Dermis lymphatic vessel endothelial cell (primary cell): ENCODE measurements at places on chromosomes 1 and 21. TPM values are rescaled to one million over a fixed set of nuclear protein-coding genes. Genes with fewer than 3 reads are reported as not detected.

Gene PCNX2
- 0.26 and 0.43 TPM in 2 replicates for total RNA-seq

Gene KRTAP12-2
- not detected in 2 replicates for total RNA-seq

Gene SF3B4
- 8.9 and 10.4 TPM in 2 replicates for total RNA-seq

Gene ATP5PF
- total RNA-seq: 38.9 and 46.7 TPM in 2 replicates

Gene UAP1
- total RNA-seq: 38.0 and 54.1 TPM in 2 replicates

Gene FCRL2
- total RNA-seq: not detected in 2 replicates

Gene OLIG2
- not detected in 2 replicates for total RNA-seq

Gene RBM8A
- total RNA-seq: 92.2 and 123 TPM in 2 replicates

Gene TEDDM1
- total RNA-seq: not detected in 2 replicates

Gene MAPKAPK2
- 29.4 and 36.5 TPM in 2 replicates for total RNA-seq

Gene CELA2B
- not detected in 2 replicates for total RNA-seq

Gene KRTAP10-7
- not detected in 2 replicates for total RNA-seq

Gene KCNE2
- not detected in 2 replicates for total RNA-seq

Gene NAXE
- 39.1 and 42.6 TPM in 2 replicates for total RNA-seq

Gene DNALI1
- total RNA-seq: 0.26 and 0.65 TPM in 2 replicates

Gene SLC22A15
- under 0.01 and 0.11 TPM in 2 replicates for total RNA-seq

Gene TMEM269
- total RNA-seq: under 0.01 TPM in 1 of 2 replicates, not detected in the other

Gene RAP1GAP
- total RNA-seq: under 0.01 TPM in 2 replicates

Gene LORICRIN
- not detected in 2 replicates for total RNA-seq

Gene PLPP3
- total RNA-seq: 31.0 and 73.9 TPM in 2 replicates
